ENCODE measurements at places on chromosomes 1 and 21. TPM values are rescaled to one million over a fixed set of nuclear protein-coding genes. Genes with fewer than 3 reads are reported as not detected.

SH2D1B gene
- polyA plus RNA-seq, result 0.05 TPM

DHCR24 gene
- polyA plus RNA-seq, result 425 TPM

PIGC gene
- 18.5 TPM for polyA plus RNA-seq

TNFAIP8L2 gene
- polyA plus RNA-seq, result not detected

PTCH2 gene
- 0.03 TPM for polyA plus RNA-seq
